ENCODE measurements at places on chromosomes 4 and X.

DNA sequence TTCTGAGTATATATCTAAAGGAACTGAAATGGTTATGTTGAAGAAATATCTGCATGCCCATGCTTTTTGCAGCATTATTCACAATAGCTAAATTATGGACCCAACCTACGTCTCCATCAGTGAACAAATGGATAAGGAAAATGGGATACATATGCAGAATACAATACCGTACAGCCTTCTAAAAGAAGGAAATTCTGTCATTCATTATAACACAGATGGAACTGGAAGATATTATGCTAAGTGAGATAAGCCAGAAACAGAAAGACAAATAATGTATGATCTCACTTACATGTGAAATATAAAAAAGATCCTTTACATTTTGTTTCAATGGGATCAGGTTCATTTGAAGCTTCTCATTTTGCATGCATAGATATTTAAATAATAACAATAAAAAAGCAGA lies 263.3 kb downstream of the STPG2 start:
- no peak for DNase-seq

DNA sequence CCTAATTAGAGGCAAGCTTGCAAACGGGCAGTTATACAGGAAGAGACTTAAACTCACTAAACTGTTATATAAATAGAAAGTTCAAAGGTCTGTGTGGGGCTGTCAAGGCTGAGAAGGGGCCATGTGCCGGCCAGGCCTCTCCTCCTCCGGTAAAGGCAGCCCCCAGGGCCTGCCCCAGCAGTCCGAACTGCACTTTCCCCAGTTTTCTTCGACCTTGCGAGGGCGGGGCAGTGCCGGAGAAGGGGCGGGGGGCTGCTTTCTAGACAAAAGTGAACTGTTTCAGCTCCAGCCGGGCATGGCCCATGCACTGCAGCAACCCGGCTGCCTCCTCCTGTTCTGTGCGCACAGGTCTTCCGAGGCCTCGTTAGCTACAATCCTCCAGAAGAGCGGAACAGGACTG lies 4.1 kb downstream of the AFF2 start:
- DNase-seq = no peak

GRCh38 chrX:145506214-145506613 lies 258.9 kb downstream of the SPANXN1 start:
- no peak for DNase-seq

GRCh38 chrX:141760761-141761160 lies 62.2 kb upstream of the SPANXD start:
- no peak for DNase-seq

DNA sequence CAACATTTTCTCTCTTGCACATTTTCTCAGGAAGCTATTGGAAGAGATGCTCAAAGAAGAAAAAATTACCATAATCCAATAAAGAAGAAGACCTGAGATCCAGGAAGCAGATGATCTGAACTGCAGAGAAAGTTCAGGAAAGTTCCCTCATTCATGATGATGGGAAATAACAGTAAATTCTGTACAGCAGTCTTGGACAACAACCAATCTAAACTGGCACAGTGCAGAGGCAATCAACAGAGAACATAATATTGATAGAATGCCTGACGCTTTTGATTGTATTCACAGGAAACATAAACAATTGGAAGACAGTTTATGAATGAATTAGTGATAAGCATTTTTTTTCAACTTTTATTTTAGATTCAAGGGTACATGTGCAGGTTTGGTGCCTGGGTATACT lies 428.9 kb downstream of the KCTD8 start:
- no peak for DNase-seq

DNA sequence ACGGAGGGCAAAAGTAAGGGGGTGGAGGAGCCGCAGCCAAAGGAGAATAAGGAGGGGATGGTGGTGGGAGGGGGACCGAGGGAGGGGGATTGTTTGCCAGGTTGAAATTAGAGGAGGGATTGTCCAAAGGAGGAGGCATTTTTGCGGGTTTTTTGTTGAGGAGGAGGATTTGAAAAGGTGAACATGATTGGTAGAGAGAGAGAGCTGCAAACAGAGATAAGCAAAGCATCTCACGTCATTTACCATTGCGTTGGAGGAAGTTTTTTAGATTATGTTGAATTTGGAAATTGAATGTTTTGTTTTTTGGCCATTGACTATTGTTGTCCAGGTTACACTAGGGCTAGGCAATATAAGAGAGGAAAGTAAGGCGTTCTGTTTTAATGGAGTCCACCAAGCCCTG lies 54.5 kb upstream of the ABCB7 start:
- DNase-seq = no peak

DNA sequence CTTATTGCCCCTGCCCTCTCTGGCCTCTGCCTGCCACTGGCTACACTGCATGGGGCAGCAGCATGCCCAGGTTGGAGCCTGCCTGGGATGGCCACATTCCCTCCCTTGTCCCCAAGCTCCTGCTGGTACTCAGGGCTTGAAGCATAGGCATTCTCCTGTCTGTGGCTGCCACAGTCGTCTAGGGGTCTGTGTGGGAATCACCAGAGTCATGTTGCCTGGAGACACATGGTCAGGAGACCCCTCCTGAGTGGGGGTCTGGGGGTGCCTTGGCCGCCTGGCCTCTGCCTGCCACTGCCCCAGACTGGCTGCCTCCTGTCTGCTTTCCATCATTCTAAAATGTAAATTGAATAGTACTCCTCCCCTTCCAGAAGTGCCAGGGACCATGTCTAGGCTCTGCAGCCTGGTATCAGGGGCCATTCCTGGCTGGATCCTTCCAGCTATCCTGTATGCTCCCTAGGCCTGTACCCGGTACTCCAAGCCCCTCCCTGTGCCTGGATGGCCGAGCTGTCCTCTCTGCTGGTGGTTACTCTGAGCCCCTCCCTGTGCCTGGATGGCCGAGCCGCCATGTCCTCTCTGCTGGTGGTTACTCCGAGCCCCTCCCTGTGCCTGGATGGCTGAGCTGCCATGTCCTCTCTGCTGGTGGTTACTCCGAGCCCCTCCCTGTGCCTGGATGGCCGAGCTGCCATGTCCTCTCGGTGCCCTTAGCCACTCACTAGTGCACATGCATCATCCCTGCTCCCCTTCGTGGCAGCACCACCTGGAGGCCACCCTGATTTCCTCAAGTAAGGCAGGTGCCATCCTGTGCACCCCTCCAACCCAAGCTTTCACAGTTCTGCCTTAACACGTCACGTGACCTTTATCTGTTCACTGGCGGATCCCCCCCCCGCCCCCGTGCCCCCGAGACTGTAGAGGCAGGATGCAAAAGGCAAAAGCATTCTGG lies 5.5 kb upstream of the NKX1-1 start:
- DNase-seq = no peak

- no peak for DNase-seq
Observed at GRCh38 chr4:87032884-87033533, 98.2 kb downstream of the AFF1 start.

DNA sequence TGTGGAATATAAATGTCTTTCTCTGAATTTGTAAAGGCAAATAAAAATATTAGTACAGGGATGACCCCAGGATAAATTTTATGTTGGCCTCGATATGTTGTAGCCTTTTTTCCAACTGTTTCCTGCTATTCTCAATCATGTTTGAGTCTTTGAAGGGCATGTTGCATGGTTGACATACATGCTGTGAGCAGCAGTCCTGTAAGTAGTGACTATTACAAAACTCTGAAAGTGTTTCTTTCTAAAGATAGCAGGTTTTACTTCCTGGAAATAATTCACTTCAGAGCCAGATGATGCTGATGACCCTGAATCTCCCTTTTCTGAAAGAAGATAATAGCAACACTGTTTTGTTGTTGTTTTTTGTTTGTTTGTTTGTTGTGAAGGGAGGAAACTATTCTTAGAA lies 393.0 kb upstream of the GNPDA2 start:
- DNase-seq = no peak

GRCh38 chr4:184959786-184960185 lies 58.5 kb upstream of the HELT start:
- DNase-seq = no peak

- no peak for DNase-seq
Observed at GRCh38 chr4:113790478-113790877, 28.9 kb upstream of the CAMK2D start.

DNA sequence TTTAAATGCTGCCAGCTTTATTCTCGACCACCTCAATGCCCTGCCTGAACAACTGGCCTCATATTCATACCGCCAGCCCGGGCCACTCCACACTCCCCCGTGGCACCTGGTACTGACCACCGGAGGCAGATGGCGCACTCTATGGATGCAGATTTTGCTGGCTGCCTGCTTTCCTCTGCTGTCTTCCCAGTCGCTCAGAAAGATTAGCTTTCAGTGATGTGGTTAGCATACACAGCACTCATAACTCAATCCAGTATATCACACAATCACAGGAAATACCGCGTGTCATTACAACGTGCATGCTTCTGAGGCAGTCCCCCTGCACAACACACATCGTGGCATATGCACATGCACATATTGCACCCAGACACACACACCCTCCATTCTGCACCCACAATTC lies 147.2 kb upstream of the BCOR start:
- DNase-seq = peak; percentile 3

DNA sequence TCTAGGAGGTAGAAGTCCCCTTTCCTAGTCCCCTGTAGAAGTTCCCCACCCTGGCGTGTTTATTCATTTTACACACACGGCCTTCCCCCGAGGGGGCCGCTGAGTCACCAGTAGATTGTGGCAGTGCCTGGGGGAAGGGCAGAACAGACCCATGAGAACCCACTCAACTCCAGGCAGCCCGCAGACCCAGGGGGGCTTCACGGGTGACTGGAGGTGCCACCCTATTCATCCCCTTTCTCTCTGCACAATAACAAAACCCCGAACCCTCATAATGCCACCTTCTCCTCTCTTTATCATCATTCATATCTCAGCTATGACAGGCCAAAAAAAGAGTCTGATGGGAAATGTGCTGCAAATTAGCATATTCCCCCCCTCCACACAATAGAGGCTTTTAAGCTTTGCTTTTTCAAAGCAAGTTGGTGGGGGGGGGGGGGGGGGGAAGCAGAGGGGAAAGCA lies 20.4 kb upstream of the GPM6B start:
- DNase-seq = no peak

GRCh38 chr4:37603070-37603468 lies 83.1 kb downstream of the RELL1 start:
- peak; percentile 80 for DNase-seq

DNA sequence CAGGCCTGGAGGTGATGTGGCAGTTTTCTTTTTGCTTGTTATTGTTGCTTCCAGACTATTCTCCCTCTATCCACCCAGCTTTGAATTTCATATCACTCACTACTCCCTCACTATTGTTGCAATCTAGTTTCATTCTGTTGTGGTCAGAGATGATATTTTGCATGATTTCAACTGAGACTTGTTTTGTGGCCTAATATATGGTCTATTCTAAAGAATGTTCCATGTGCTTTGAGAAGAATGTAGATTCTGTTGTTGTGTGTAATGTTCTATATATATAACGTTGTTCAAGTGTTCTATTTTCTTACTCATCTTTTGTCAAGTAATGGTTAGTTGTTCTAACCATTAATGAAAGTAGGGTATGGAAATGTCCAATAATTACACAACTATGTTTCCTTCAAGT lies 59.0 kb downstream of the THOC2 start:
- DNase-seq = no peak

DNA sequence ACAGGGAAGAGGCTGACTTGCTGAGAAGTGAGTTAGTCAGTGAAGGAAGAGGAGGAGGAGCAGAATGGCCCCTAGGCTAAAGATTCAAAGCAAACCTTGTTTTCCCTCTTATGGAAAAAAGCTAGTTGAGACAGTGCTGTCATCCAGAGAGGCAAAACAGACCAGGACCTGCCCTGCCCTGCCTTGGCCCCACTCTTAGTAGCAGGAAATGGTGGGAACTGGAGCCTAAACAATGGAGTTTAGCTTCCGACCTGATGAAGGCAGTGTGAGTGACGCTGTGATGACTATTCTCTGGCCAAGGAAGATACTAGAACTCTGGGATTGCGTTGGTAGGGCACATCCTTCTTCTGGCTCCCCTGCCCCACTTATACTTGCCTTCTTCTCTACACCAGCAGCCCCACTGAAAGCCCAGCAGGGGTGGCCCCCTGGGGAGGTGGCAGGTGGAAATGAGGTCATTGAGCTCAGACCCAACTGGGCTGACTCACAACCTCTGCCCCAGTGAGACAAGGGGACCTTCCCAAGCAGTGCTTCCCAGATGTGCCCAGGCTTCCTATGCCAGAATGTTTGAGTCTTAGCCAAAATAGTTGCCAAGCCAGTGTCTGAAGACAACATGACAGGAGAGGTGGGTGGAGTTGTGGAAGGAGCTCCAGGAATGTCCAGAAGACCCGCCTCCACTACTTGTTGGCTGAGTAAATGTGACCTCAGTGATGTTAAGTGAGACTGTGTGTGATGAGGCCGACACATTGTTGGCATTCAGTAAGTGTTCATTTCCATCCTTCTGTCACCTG lies 38.8 kb downstream of the MSN start:
- DNase-seq = peak; percentile 64

DNA sequence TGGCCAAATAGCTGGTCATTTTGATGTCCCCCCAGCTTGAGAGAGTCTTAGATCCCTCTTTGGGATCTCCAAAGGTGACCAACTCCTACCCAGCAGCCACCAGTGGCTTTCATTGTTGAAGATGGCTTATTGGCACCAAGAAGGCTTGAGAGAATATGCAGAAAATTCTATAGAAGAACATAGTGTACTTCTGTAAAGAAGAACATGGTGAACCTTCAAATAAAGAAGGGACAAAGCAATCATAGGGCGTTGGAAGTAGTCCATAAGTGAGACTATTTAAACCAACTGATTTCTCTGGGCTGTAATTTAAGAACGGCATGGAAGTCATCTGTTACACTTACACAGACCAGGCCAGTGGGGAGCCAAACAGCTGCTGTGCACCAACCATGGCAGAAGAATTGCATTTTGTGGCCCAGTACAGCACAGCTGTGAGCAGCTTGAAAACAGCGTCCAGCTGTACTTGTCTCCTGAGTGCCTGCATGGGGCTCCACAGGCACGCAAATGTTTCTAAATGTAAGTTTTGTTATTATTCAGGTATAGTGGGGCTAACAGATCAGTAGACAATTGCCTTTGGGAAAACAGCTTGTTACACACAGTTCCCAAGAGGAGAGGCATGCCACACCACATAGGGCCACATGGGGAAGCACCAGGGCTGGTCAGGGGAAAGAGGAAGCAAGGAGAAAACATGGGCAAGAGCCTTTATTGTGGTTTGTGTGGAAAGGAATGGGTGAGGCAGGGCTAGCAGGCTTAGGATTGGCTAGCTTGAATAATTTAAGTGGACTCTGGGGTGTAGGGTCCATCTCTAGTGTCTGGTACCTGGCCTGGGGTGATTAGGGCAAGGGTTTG lies 125.0 kb downstream of the ARHGAP6 start:
- DNase-seq = no peak

DNA sequence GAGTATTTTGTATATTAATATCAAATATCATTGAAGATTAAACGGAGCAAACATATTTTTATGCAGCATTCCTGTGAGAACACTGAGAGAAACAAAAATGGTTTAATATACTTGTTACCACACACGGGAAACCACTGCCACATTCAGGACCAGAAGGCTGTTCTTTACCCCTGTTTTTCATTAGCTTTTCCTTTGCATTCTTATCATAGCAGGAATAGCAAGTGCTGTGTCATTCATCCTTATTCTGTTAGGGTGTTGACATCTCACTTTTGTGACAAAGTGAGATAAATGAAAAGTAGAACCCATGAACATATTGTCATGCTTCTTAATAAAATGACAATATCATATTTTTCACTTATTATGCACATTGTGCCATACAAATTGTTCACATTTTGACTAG lies 212.4 kb upstream of the NDST4 start:
- DNase-seq = no peak
